Progenitor cell of endocrine pancreas (in vitro differentiated cells): ENCODE measurements at places on chromosomes 1 and 21. TPM values are rescaled to one million over a fixed set of nuclear protein-coding genes. Genes with fewer than 3 reads are reported as not detected.

The RER1 gene
- total RNA-seq = 93.6 and 99.3 TPM in 2 replicates

The FAM43B gene
- total RNA-seq = 0.10 and 0.16 TPM in 2 replicates

The ATG4C gene
- total RNA-seq = 13.0 and 13.2 TPM in 2 replicates

The PRKAB2 gene
- total RNA-seq = 24.4 and 26.0 TPM in 2 replicates

The RGS16 gene
- total RNA-seq = 0.98 and 1.5 TPM in 2 replicates

The ERG gene
- total RNA-seq = not detected in 2 replicates

The HEYL gene
- total RNA-seq = 4.3 and 5.2 TPM in 2 replicates

The CELF3 gene
- 20.0 and 22.6 TPM in 2 replicates for total RNA-seq

The DAB1 gene
- total RNA-seq = 4.8 and 6.8 TPM in 2 replicates

The OR10T2 gene
- not detected in 2 replicates for total RNA-seq

The LYSMD1 gene
- 12.8 and 14.0 TPM in 2 replicates for total RNA-seq

The RAB25 gene
- 93.8 and 99.1 TPM in 2 replicates for total RNA-seq

DNA sequence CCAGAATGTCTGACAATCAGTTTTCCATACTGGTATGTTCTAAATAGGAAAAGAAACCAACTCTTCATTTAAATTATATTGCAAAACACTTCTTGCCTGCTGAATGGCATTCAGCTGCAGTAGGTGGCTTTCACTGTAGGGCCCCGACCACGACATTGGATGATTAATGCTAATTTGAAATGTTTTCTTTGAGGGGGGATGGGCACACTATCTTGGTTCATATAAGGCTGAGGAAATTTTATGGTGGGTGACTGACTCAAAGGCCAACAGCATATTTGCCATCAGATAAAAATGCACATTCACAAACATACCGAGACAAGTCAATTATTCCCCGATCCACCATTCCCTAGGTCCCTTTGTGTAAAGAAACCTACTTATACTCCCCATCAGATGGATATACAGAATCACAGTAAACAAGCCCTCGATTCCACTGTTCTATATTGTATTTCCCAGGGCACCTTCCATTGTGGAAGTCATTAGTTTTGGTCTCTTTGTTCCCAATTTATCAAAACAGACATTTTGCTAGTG, 464.2 kb upstream of the DAB1 start:
- DNase-seq = no peak

DNA sequence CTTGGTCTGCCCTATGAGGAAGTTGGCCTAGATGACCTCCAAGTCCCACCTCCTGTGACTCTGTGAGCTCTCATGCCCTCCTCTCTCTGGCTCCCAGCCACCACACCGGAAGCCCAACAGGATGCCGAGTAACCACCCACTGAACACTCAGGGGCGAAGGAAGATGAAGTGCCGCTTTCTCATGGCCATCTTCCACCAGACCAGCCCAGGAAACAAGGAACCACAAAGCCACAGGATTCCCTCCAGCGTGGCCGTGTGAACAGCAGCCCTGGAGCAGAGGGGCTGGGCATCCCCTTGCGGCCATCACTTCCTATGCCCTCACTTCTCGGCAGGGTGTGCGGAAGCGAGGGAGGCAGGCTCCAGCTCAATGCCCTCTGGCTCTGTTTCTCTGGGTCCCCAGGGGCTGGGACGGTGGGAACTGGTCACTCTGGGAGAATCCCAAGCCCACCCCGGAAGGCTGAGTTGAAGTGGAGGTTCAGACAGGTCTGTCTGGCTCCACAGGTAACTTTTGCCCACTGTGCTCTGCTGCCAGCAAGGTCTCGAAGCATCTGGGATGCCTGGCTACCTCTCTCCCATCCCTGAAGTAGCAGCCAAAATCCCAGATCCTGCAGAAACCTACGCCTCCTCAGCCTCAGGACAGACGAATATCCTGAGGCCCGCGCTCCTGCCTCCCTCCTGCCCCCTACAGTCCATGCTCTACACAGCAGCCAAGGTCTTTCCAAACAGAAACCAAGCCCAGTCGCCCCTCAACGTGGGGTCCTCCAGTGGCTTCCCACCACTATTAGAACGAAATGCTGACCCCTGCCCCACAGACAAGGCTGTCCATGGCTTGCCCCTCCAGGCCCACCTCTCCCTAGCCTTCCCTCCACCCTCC, 44.2 kb upstream of the ECE1 start:
- no peak for DNase-seq

GRCh38 chr21:18499761-18500376, 96.3 kb upstream of the TMPRSS15 start:
- peak; percentile 37 for DNase-seq

DNA sequence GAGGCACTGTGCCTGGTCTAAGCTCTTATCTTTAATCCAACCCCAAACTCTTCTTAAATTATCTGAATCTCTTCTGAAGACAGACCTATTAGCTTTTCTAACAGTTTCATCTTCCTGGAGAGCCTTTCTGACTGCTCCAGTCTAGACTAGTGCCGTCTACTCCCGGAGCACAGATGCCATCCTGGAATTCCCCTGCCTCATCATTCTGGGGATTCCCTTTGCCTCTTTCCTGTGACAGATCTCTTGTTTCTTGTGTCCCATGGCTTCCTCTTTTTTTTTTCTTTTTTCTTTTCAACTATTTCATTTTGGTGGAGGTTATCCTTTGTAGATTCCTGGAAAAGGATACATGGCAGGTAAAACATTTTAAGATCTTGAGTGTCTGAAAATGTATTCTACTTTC, 11.7 kb downstream of the SEMA4A start:
- no peak for DNase-seq

DNA sequence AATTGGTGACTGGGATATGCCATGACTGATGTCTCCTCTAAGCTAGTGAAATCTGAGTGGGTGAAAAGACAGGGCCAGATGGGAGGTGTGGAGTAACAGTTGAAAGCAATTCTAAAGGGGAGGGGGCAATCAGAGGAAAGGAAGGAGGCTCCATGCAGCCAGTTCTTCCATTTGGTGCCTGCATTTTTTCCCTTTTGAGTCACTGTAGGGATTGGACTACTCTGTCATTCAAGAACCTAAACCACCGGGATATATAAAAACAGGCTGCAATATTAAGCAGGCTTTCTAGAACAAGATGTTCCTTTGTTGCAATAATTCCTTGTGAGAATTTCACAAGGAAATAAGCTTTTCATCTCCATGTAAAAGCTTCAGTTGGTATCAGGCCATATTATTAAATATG, 18.3 kb downstream of the CLIC6 start:
- no peak for DNase-seq

GRCh38 chr1:96464066-96464465, 257.5 kb upstream of the PTBP2 start:
- no peak for DNase-seq

GRCh38 chr21:34974162-34974981, 74.7 kb downstream of the RUNX1 start:
- no peak for DNase-seq

DNA sequence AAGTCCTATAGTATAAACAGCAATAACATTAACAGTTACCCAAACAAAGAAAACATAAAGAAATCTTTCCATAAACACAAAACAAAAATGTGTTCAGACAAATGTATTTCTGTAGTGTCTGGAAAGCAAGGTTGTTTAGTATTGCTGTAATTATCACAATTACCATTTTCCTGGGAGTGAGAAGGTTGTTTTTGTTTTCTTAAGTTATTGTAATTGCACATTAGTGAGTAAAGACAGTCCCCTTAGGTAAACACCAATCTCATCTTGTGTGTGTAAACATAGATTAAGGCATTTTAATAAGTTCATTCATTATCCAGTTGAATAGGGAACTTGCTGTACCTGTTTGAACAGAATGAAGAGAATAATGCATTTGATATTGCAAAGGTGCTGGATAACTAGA, 356.9 kb upstream of the ADGRL4 start:
- DNase-seq = no peak

DNA sequence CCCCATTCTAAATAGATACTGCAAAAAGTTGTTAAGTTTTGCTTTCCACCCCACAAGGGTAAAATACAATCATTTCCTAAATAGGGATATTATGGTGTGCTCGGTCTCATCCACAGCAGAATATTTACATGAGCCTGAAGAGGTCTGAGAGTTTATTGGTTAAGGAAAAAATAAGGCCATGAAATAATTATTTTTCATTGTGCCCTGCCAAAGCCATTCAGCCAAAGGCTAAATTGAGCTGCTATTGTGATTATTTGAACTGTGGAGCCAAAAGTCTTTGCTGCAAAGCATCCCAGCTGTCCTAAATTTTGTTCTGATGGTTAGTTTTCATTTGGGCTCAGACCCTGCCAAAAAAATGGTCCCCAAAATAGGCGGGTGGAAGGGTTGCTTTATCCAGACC, 298.7 kb upstream of the ESRRG start:
- DNase-seq = no peak

DNA sequence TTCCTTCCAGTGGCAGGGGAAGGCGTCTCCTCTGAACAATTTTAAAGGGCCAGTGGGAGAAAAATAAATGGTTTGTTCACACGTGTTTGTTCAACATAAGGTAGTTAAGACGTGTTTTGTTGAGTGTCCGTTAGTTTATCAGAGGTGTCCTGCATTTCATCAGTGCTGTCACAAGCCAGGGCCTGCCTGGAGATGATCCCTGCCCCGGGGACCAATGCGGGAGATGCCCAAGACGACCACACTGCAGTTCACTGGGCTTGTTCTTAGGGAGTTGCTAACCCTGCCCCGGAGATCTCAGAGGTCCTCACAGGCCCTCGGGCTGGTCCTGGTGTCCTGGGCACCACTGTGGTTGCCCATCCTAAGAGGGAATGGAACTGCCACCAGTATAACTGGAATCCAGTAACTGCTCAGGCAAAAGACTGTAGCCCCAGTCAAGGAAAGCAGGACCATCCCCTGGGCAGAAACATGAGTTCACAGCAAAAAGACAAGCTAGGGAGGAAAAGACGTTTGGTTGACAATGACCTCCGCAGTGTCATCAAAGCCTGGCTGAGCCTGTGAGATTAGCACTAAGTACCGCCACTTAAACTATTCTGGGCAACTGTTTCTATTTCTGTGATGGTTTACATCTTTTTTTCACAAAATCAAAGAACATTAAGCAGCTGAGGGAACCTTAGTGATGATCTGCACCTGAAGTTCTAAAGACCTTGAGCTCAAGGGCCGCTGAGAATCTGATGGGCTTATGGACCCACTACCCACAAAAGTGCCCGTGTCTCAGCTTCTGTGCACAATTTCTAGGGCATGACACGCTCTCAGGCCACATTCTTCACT, 44.9 kb upstream of the LIN9 start:
- DNase-seq = no peak

DNA sequence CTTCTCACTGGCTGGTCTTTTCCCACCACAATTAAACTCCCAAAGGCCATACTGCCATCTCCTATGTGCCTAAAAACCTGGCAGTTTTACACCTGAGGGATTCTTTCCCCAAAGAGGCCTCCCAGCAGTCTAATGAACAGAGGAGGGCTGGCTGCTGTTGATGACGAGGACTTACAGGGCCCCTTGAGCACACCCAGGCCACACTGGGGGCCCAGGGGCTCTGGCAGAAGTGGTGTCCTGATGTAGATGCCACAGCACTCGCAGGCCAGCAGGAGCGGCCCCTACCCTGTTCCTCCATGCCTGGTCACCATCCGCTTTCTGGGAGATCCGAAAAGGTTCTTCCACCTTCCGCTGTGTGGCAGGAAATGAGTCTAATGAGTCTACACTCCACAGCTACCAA, 24.2 kb downstream of the POFUT2 start:
- no peak for DNase-seq

DNA sequence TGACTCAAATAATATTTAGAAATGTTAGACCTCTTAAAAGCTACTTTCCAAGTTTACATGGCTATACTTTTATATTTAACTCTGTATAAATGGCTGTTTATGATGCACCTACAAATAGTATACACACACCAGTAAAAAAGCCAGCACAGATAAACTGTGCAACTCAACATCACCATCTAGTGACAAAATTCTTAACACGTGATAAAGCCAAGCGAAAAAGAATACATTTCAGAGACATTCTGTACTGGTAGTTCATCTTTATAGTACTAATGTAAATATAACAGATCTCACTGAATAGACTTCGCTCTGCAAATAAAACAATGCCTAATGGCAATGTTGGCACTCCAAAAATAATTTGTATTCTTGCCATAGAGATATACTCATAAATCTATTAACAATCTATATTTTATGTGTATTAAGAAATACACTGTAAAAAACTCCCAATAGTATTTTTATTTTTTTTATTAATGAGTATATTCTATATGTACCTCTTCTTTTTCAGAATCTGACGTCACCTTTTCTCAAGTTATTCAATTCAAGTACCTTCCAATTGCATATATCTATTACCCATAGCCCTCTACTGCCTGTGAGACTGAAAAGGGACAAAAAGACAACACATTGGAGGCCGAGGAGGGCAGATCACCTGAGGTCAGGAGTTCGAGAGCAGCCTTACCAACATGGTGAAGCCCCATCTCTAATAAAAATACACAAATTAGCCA, 100.2 kb downstream of the DPYD start:
- no peak for DNase-seq

DNA sequence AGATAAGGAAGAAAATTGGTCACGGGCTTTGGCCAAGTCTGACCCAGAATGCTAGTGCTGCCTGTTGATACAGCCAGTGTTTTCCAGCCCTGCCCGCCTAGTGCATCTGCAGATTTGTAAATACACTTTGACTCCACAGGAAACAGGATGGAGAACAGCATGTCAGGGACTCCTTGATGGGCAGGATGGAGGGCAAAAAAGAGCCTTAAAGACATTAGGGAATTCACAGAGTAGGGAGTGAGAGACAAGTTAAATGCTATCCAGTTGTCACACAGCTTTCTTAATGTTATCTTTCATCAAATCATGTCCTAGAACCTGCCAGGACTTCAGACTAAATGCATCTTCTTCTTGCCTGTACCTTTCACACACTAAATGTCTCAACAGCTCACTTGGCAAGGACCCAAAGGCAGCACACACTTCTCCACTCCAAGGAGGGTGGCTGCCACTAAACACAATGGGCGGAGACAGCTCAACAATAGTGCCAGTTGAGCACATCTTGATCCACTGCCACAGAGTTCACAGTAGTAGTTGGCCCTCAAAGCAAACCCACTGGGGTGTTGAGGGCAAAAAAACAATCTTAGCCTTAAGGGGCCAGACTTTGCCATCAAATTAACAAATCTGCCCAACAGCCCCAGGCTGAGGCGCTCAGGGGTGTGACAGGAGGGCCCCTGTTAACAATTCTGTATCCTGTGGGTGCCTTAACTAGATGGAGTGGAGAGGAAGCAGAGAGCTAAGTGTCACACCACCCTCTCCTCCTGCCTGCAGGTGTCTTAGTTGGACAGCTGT, 2.7 kb downstream of the HIVEP3 start:
- no peak for DNase-seq

- no peak for DNase-seq
Measured at GRCh38 chr1:91699339-91699974, 186.5 kb downstream of the TGFBR3 start.

- DNase-seq = no peak
Measured at GRCh38 chr21:21200103-21200938, 202.1 kb downstream of the NCAM2 start.

GRCh38 chr1:222631611-222632208, 13.8 kb downstream of the MIA3 start:
- DNase-seq = no peak

- no peak for DNase-seq
Measured at GRCh38 chr1:30466026-30466425, 257.4 kb downstream of the MATN1 start.

GRCh38 chr21:31862078-31862477, 10.7 kb upstream of the HUNK start:
- DNase-seq = no peak

GRCh38 chr1:162530307-162530987, 31.1 kb upstream of the UAP1 start:
- no peak for DNase-seq

- no peak for DNase-seq
Measured at GRCh38 chr21:42724226-42724920, 71.0 kb downstream of the PDE9A start.

- DNase-seq = peak; percentile 46
Measured at GRCh38 chr1:2135441-2135841, 59.1 kb downstream of the FAAP20 start.

- no peak for DNase-seq
Measured at GRCh38 chr1:233620065-233620464, 6.2 kb downstream of the KCNK1 start.
